AG08395 (cell line): ENCODE measurements at places on chromosomes 16 and 17.

DNA sequence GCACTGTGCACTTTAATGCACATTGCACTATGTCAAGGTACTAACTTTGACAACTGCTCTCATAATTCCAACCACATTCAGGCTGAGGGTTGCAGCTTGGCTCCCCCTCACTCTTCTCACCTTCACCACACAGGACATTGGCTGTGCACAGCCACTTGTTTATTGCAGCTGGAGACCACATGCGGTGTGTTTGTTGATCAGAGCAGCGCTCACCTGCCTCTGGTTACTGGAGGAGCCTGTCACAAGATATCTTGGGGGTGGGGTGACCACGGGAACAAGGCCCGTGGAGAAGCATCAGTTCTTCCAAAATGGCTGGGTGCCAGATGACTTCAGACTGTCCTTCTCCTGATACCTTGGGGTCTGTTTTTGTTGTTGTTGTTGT, 10.6 kb upstream of the CCL5 start:
- DNase-seq: no peak

DNA sequence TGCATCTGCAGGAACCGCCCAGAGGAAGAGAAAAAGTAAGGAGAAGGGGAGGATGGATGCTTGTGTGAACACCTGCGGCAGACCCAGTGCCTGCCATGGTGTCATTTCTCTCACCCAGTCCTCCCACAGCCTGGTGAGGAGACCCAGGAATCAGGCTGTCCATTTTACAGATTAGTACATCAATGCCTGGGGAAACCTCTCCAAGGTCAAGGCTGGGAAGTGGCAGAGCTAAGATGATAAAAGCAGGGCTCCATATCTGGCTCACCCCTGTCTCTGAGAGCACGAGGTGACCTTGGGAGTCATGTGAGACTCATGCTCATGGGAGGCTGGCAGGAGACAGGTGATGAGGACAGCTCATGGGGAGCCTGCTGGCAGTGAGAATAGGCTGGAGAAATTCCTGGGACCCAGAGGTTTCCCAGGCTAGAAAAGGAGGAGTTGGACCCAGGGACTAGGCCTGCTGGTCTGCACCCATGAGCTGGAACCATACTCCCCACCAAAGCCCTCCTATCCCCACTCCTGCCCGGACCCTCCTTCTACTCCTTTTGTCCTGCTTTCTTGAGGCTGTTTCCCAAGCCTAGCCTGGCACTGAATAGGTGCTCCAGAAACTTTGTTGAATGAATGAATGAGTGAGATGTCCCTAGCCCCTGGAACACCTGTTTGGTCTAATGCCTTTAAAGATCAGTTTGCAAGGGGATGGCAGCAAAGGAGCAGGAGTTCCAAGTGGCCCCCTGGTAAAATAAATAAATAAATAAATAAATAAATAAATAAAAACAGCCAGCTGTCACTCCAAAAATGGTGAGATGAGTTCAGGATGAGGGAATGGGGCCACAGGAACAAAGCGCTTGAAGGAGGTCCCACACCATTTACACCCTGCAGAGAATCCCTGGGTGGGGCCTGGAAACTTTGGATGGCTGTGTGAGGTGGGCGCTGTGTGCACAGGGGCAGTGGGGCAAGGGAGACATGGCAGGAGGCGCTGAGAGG, 1.6 kb downstream of the ZNF629 start:
- no peak for DNase-seq

- no peak for DNase-seq
Observed at GRCh38 chr17:15238057-15238456, 27.1 kb downstream of the PMP22 start.

DNA sequence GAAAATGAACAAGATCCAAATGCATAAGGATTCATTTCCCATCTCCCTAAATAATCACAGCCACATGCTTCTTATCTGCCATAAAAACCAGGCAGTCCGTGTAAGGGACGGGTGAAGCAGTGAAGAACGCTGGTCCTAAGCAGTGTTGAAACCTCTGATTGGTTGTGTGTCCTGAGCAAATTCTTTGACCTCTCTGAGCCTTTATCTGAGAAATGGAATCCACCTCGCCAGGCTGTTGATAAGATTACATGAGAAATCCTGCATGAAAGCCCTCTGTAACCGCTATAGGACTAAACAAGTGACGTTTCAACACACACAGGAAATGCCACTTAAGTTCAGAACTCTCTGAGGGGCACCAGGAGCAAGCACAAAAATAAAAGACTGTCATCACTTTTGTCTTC, 26.8 kb downstream of the GAS7 start:
- DNase-seq: no peak

DNA sequence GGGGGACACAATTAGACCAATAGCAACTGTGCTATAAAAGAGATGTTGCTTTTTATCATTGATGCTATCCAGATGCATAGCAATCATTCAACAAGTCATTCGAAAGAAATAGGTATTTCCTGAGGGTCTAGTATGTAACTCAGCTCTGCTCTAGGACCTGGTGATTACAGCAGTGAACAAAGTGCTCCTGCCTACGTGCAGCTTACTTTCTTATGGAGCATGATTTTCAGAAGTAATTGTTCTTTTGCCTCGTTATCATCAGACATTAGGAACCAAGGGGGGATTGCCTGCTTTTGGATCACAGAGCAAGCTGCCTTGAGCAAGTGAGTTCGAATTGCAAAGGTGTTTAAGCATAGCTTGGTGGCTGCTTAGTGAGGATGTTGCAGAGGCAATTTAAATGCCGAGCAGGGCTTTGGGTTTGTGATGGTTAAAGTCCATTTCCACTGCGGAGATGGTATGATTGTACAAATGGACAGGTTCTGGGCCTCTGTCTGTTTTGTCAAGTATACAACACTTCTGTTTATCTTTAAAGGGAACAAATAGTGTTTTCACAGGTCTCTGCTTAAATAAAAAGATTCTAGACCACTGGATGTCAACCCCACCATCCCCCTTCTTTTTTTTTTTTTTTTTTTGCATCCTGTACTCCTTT, 41.5 kb downstream of the WWOX start:
- DNase-seq: no peak

DNA sequence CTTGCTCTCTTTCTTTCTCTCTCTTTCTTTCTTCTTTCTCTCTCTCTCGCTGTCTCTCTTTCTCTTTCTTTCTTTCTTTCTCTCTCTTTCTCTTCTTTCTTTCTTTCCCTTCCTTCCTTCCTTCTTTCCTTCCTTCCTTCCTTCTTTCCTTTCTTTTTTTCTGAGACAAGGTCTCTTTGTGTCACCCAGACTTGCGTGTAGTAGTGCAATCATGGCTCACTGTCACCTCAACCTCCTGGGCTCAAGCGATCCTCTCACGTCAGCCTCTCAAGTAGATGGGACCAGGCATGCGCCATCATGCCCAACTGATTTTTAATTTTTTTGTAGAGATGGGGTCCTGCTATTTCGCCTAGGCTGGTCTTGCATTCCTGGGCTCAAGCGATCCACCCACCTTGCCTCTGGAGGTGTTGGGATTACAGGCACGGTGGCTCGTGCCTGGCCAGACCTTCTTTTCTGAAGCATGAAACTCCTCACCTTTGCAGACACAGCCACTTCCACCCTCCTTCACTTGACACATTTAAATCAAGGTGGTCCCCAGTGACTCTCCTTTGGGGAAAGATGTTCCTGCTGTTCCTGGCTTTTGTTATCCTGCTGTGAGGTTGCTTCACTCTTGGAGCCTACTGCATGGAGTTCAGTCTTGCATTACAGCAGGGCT, 26.8 kb upstream of the NKD1 start:
- no peak for DNase-seq

DNA sequence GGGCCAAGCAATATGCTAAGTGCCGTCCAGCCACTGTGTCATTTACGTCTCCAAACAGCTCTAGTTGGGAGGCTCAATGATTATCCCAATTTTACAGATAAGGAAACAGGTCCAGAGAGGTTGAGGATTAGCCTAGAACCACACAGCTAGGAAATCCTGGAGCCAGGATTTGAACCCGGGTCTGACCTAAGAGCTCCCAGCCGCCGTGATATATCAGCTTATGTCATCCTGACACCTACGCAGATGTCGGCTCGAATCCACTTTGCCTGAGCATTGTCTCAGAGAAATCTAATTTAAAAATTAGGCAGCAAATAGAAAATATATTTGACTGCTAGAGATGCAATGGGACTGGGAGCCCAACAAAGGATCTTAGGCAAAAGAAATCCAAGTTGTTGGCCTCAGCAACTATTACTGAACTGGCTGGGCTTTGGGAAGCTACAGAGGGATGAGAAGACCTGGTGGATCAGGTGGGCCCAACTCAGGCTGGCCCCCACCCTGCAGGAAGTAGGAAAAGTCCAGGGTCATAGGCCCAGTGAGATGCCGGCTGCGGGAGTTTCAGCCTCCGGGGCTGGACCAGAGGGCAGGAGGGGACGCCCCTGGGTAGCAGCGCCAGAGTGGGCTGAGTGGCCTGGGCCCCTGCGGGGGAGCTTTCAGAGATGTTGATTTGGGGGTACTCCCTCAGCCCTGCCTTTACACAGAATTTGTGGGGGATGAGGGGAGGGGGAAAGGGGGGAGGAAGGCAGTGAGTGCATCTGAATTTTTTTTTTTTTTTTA, 35.1 kb upstream of the IL21R start:
- DNase-seq: no peak

DNA sequence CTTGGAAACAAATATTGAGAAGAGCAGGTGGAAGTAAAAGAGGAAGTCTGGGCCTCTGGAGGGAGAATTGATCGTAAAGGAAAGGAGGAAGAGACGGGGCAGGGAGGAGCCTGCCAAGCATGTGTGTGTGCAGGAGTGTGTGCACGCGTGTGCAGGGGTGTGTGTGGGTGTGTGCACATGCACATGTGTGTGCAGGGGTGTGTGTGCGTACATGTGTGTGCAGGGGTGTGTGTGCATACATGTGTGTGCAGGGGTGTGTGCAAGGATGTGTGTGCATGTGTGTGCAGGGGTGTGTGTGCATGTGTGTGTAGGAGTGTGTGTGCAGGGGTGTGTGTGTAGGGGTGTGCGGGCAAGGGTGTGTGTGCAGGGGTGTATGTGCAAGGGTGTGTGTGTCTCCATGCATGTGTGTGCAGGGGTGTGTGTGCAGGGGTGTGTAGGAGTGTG, 10.0 kb downstream of the CEP295NL start:
- no peak for DNase-seq

DNA sequence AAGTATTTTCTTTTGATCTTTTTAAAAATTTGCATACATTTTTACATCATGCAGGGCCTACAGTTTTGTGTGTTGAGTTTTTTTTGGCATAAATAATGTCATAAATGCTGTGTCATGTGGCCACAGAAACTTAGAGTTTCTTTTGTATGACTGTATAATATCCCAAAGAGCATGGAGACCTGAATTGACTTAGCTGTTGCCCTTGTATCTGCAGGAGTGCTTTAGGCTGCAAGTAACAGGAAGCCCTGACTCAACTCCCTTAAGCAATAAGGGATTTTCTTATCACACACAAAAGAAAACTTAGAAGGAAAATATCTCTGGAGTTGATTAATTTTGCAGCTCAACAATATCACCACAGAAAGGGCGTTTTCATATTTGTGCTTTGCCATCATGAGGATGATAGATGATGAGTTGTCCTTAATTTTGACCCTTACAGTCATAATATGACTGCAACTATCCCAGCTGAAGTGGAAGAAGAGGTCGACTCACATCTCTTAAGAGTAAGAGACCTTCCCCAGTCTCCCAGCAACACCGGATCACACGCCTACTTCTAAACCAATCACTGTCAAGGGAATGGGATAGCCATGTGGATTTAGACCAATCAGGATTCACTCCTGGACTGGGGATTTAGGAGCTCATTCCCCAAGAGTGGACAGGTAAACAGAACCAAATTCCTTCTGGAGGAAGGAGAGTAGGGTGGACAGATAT, 138.9 kb downstream of the GSG1L start:
- DNase-seq: no peak

DNA sequence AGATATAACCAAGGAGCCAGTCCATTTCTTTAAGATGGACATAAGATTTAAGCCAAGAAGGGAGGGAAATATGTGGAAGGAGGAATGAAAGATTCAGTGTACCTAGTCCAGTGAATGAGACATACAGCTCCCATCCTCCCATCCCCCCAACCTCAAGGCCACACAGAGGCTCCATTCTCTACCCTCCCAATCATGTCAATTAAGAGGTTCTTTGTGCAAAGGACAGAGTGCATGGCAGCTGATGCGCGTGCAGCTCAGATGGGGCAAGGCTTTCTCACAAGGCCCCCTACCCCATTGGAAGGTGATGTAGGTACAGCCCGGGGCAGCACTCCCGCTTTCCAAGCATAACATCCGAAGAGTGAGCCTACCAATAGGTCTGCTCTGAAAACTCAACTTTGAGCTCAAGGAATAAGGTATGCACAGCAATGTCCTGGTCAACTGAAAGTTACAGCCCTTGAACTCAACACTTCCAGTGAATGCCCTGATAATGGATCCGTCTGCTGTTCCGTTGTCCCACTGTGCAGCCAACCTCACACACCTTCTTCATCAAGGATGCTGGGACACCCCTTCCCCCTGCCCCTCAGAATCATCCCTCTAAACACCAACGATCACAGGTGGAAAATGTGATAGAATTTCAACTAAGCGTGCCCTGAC, 458.1 kb downstream of the SOX9 start:
- no peak for DNase-seq

DNA sequence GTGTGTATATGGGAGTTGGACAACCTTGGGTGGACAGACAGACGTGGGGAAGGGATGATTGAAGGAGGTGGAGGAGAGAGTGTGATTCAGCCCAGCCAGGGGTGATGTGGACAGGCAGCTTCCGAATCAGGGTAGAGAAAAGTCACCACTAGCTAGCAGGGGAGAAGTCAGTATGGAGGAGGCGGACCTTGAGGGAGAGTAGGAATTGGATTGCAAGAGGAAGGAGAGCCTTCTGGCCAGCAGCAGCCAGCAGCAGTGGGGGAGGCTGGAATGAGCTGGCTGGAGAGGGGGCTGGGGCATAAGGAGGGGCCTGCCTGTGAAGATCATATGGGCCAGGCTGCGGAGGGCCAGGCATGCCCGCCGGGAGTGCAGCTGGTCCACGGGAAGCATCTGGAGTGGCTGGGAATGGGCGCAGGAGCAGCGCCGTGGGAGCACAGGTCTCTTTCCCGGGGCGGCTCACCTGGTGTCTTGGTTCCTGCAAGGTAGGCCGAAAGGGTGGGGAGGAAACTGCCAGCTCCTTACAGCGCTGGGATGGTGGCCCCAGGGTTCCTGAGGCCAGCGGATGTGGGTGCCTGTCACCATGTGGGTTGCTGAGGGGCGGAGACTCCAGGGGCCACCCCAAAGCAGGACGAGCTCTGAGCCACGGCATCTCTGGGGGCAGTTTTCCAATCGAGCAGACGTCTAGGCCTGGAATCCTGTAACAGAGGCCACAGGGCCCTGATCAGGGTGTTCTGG, 235.3 kb downstream of the SEC14L1 start:
- peak; percentile 56 for DNase-seq

- DNase-seq: no peak
Observed at GRCh38 chr17:79224476-79224875, 149.9 kb downstream of the ENGASE start.
